GM06990 (cell line): ENCODE measurements at places on chromosomes 16 and 17.

- no peak for DNase-seq
Observed at GRCh38 chr16:72833482-72833881, 214.4 kb downstream of the ZFHX3 start.

- DNase-seq = no peak
Observed at GRCh38 chr17:74474043-74474792, 7.8 kb downstream of the CD300A start.

DNA sequence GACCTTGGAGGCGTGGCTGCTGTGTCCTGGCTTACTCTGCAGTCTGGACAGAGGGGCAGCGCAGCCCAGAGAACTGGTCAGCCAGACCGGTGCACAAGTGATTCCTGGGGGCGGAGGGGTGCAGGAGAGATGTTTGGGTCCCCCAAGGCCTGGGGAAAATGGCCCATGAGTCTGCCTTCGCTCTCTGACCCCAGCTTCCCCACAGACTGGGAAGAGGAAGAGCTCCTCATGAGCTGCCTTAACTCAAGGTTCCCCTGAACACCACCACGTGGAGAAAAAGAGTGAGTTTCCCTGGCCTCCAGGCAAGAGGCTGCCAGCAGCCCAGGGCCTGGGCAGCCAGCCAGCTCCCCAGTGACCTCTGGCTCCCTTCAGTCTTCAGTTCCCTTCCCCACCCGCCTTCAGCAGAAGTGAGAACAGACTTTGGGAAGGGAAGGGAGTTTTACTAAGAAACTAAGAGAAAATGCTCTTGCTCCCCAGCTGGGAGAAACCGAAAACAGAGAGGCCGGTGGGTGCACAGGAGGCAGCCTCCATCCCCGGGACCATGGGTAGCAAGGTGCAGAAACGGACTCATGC lies 2.0 kb upstream of the C17orf99 start:
- peak; percentile 52 for DNase-seq

GRCh38 chr17:42183741-42184711 lies 1.2 kb downstream of the HCRT start:
- peak; percentile 87 for DNase-seq

DNA sequence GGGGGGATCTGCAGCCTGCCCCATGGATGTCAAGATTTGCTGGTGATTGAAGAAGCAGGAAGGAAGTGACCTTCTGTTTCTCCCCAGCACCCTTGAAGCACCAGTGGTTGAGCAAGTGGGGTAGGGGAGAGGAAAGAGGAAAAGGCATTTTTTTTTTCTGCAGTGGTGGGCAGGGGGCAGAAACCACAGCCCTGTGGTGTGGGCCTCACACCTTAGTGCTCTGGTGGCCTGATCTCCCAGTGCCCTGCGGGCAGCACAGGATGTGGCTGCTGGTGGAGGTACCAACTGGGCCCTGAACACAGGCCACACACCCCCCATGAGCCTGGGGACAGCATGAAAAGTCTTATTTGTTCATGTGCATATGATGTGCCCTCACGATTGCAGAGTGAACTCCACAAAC lies 7.1 kb downstream of the ITGAD start:
- DNase-seq = no peak

GRCh38 chr16:89114159-89114981 lies 20.7 kb downstream of the ACSF3 start:
- peak; percentile 26 for DNase-seq

GRCh38 chr17:44543213-44543904 lies 13.9 kb upstream of the FZD2 start:
- no peak for DNase-seq

GRCh38 chr17:59830007-59830630 lies 62.6 kb downstream of the TUBD1 start:
- DNase-seq = no peak

DNA sequence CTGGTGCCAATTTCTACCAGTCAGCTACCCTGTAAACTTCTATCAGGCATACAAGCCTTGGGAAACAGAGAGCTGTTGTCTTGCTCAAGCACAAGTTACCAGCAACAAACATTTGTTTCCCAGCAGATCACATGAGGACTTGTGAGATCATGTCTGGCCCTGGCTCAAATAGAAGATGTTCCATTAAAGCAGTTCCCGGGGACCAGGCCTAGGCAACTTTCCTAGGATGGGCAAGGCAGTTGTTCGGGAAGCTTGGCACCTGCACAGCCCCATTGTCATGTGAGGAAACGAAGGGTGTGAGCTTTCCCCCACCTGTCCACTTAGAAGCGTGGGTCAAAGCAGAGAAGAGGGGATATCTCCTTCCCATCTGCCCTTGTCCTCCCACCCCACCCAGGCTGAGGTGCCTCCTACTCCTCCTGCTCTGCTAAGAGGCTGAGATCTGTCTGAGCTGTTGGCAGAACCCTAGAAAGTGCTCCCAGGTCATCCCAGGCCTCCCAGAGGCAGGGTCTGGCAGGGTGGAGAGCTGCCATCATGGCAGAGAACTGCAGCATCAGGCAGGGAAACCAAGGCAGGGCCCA lies 11.2 kb upstream of the SLC47A2 start:
- DNase-seq = no peak

DNA sequence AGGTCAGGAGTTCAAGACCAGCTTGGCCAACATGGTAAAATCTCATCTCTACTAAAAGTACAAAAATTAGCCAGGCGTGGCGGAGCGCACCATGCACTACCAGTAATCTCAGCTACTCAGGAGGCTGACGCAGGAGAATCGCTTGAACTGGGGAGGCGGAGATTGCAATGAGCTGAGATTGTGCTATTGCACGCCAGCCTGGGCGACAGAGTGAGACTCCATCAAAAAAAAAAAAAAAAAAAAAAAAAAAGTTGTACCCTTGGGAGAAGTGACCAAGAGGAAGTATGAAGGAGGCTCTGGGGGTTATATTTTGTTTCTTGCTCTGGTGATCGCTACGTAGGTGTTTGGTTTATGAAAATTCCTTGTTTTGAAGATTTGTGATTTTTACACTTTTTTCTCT lies 66.3 kb downstream of the LITAF start:
- DNase-seq = no peak

GRCh38 chr16:84513666-84514065 lies 9.2 kb upstream of the MEAK7 start:
- no peak for DNase-seq

DNA sequence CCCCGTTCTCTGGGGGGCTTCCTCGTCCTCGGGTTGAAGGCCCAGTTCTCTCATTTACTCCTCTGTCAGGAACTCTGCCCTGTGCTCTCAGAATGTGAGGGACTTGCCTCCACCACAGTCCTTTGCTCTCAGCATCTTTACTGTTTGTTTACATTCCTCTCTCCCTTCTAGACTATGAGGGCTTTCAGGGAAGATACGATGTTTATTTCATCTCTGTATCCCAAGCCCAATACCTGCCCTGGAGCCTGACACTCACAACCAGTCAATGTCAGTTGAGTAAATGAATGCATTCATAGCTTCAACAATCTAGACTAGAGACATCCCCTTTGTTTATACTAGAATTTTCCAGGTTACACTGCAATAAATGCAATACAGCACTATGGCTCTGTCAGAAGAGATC lies 409.6 kb upstream of the CDH11 start:
- DNase-seq = no peak

GRCh38 chr16:75576384-75576811 lies 10.2 kb downstream of the GABARAPL2 start:
- DNase-seq = no peak

GRCh38 chr16:508884-509736 lies 18.4 kb upstream of the CAPN15 start:
- no peak for DNase-seq

- DNase-seq = no peak
Observed at GRCh38 chr16:66832661-66833305, 2.0 kb upstream of the NAE1 start.

- DNase-seq = peak; percentile 83
Observed at GRCh38 chr17:4947411-4948165, 742 bp downstream of the PFN1 start.

GRCh38 chr17:14605267-14605599 lies 304.4 kb downstream of the HS3ST3B1 start:
- no peak for DNase-seq

DNA sequence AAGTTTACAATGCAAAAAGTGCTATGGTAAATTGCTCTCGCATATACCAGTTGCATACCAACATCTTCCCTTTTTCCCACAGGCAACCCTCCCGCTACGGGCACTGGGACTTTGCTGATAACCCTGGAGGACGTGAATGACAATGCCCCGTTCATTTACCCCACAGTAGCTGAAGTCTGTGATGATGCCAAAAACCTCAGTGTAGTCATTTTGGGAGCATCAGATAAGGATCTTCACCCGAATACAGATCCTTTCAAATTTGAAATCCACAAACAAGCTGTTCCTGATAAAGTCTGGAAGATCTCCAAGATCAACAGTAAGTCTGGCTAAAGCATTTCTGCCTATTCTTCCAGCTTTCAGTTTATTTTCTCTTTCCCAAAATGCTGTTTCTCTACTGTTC lies 27.9 kb upstream of the HSBP1 start:
- no peak for DNase-seq

GRCh38 chr17:77565166-77565565 lies 393.3 kb upstream of the TNRC6C start:
- DNase-seq = no peak

DNA sequence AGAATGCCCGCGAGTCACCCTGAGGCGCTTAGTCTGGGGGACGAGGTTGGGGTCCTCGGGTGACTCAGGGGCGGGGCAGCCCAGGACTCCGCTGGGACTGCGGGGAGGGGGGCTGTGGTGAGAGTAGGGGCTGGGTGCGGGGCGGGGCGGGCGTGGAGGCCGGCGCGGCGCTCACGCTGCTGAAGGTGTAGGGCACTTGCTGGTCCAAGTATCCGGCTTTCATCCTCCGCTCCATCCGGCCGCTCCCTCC lies 832 bp downstream of the ETV4 start:
- no peak for DNase-seq

- DNase-seq = peak; percentile 12
Observed at GRCh38 chr16:47574091-47575054, 113.2 kb downstream of the PHKB start.

GRCh38 chr17:77208856-77209255 lies 68.1 kb downstream of the SEC14L1 start:
- no peak for DNase-seq

- DNase-seq = no peak
Observed at GRCh38 chr17:82567286-82567685, 47.8 kb downstream of the FOXK2 start.

DNA sequence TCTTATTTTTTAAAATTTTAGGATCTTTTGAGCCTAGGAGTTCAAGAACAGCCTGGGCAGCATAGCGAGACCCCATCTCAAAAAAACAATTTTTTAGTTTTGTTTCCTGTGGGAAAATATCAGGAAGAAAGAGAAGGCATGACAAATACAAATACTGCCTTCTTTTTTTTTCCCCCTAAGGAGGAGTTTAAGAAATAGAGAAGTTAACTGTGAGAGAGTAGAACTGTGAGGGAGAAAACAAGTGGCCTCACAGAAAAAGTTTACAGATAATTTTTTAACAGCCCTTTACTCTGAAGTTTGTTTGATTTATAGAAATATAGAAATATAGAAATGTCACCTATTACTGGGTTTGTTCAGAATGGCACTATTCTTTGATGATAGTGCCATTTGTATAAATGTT lies 21.1 kb downstream of the TTYH2 start:
- DNase-seq = no peak

GRCh38 chr17:52064791-52065211 lies 93.7 kb downstream of the CA10 start:
- no peak for DNase-seq

DNA sequence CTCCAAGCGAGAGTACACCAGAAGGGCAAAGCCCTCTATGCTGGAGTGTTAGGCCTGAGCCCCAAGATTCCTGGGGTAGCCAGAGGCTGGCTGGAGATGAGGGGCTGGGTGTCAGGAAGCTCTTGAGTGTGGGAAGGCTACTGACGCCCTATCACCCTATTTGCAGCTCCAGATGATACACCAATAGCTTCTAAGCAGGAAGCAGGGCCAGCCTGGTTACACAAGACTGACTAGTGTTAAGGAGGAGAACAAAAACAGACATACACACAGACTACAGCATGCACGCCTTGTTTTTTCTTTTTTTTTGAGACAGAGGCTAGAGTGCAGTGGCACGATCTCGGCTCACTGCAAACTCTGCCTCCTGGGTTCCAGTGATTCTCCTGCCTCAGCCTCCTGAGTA lies 15.9 kb downstream of the POLR3K start:
- no peak for DNase-seq
